ENCODE measurements at places on chromosomes 2 and 18.

GRCh38 chr2:3001615-3002560 lies 375.7 kb downstream of the EIPR1 start:
- no peak for DNase-seq

DNA sequence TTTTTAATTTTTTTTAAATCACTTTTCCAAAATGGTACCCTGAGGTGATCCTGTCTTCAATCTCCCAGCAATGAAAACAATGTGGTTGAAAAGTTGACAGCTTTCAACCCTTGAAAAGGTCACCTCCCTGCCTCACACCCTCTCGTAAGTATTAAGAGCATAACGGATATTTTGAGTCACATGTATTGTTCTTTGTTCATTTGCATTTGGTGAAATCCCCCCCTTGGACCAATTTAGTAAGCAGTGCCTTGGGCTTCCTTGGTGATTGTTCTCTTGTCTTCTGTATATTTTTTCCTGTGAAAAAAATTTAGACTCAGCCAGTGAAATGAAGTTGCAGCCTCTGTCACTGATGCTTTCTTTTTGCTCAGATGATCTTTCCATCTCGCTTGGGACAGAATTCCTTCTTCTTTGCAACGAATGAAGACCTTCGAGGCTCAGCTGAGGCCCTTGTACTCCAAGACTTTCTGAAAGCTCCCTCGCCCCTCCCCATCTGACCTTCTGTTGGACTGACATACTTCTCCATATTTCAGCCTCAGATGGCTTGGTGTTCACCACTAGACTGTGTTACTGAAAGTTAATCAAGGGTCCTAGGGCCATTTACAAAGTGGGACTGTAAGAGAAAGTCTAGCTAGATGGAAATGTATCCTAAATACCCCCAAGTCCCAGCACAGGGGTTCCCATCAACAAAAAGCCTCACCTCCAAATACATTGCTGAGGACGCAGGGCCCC lies 158.4 kb downstream of the BCL2 start:
- DNase-seq, result no peak

DNA sequence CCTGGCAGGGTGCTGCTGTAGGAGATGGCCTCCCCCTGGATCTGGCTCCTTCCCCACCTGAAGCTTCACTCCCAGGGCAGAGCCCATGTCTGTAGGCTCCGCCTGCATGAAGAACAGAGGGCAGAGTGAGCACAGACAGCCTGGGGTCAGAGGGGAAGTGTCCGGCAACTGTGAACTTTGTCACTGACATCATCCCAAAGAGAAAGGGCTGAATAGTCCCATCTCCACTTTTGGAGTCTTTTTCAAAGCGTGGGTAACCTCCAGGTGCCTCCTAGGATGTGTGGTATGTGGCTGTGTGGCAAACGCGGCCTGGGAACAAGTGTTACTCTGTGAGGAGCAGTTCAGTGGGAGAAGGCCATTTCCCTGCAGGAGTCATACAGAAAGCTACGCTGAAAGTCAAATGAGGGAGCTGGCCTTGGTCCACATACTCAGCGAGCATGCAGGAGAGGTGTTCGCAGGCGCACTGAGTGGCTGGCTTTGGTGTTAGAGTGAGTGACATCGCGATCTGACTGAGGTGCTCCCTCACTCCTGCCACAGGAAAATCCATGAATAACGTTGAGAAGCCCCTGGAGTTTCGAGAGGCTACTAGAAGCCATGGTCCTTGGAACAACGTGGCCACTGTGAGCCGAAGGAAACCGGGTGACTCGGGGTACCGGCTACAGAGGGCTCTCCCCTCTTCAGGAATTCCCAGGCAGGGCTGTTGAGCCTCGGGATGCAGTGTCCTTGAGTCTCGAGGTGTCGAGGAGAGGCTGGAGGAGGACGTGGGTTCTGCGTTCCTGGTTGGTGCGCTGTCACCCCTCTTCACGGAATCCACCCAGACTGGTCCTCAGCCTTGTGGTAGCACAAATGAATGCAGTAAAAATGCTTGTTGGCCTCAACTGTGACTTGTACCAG lies 54.7 kb downstream of the CABLES1 start:
- no peak for DNase-seq

GRCh38 chr18:75139226-75139911 lies 69.6 kb downstream of the PTGR3 start:
- DNase-seq, result no peak
